ENCODE measurements at places on chromosomes 5 and 9.
A peak's percentile ranks its signal among the peaks of the same experiment; 100 is the strongest.

DNA sequence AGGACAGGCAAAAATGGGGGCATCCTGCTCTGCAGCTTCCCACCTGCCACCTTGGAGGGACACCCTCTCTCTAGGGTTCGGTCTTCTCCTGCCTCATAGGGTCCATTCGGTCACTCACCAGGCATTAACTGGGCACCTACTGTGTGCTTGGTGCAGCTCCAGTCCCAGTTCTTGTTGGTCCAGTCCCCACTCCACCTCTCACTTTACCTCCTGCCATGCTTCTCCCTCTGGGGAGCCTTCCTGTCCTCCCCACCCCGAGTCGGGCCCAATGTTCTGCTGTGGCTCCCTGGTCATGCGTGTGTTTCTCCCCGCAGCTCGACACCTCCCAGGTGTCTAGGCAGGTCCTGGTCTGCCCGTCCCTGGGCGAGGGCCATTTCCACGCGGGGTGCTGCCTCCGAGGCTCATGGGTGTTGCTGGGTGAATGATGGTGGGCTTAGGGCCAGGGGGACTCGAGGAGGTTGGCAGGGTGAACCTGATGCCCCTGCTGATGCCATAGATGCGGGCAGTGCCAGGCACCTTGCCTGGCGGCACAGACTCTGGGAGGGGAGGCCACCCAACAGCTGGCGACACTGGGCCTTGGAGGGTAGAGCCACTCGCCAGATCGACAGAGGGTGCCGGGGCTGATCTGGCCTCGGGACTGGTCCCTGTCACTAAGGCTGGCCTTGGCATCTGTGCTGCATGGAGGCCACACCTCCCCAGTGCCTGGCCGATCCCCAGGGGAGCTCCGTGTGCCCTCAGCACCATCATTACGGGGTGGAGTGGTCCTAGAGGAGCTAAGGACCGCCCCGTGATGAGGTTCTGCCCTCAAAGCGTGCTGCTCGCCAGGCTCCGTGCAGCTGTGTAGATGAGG lies 66.0 kb upstream of the RNU6ATAC start:
- no peak for ATAC-seq
- H3K27me3 ChIP-seq, result peaks cover 4% of the 10 kb centered on the region
- H3K4me3 ChIP-seq, result no peak overlapping the region

DNA sequence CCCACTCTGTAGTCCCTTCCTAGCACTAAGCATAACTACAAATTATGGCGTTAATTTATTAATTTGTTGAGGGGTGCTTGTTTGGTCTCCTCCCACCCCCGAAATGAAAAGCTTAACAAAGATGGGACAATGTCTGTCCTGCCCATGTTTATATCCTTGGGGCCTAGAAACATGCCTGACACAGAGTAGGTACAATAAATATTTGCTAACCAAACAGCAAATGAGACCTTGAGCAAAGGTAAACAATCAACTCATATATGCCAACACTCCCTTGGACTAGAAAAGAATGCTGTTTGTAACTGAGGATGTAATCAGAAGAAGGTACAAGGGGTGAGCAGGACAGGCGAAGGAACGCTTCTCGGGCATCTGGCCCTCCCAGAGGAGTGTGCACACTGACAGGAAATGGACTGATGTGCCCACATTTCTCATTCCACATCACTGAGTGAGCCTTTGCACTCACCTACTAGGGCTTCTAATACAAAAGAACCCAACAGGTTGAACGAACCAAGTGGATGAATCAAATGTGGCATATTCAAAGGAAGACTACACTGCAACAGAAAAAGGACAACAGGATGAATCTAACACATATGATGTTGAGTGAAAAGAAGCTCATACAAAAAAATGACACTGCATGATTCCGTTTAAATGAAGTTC lies 66.8 kb downstream of the MED27 start:
- peaks cover 43% of the 10 kb centered on the region for H3K36me3 ChIP-seq
- H3K27me3 ChIP-seq, result no peaks in the 10 kb centered on the region
- H3K4me1 ChIP-seq, result no peaks in the 10 kb centered on the region
- no peak overlapping the region for H3K27ac ChIP-seq
- no peak for ATAC-seq

GRCh38 chr9:138057726-138058125 lies 180.1 kb downstream of the CACNA1B start:
- ATAC-seq, result no peak
- H3K27me3 ChIP-seq, result peaks cover 8% of the 10 kb centered on the region

DNA sequence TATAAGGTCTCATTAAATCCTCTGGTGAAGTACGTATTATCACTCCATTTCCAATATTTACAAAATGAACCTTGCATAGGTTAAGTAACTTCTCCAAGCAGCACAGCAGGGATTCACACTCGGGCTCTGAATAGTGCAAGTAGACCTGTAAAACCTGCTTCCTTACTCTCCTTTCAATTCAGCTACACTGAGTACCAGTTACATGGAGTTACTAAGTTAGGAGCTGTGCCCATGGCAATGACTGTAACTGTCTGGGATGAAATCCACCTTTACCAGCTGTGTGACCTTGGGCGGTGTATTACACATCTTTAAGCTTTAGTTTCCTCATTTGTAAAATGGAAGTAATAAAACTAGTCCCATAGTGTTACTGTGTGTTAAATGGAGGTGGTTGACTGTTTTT lies 15.9 kb upstream of the MOB3B start:
- ATAC-seq, result no peak
- H3K27ac ChIP-seq, result no peak overlapping the region
- H3K27me3 ChIP-seq, result no peaks in the 10 kb centered on the region
- H3K4me1 ChIP-seq, result no peaks in the 10 kb centered on the region

DNA sequence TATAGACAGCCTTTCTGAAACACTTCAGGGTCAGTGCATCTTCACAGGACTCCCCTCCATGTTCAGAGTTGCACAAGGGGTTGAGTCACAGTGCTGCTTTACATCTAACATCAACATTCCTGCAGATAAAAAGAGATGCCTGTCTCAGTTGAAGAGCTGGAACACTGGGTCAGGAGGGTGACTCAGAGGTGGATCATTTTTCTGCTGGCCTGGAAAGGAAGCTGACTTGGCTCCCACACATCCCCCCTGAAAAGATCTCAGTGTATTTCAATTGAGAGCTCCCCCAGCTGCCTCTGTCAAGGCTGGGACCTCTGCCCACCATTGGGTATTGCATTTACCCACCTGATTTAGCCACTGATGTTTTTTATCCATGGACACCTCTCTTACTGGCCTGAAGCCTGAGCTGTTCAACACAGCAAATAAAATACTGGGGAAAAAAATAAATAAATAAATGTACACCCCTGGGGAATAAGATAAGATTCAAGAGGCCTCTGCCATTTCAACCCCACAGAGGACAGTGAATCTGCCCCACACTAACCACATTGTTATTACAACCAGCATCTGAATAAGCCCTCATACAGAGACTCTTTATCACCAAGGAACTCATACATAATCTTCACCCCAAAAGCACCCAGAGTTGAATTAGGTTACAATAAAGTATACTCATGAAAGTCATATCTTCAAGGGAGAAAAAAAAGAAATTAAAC lies 716.4 kb downstream of the SEMA5A start:
- H3K4me1 ChIP-seq, result no peaks in the 10 kb centered on the region
- H3K27ac ChIP-seq, result no peak overlapping the region
- no peak for ATAC-seq
- H3K27me3 ChIP-seq, result no peaks in the 10 kb centered on the region

- no peak overlapping the region for H3K27ac ChIP-seq
- H3K4me1 ChIP-seq, result no peaks in the 10 kb centered on the region
- no peak overlapping the region for H3K4me3 ChIP-seq
- H3K36me3 ChIP-seq, result no peaks in the 10 kb centered on the region
- H3K27me3 ChIP-seq, result no peaks in the 10 kb centered on the region
These were observed 18.9 kb upstream of the ANKRD55 start for GRCh38 chr5:56251918-56252553.

DNA sequence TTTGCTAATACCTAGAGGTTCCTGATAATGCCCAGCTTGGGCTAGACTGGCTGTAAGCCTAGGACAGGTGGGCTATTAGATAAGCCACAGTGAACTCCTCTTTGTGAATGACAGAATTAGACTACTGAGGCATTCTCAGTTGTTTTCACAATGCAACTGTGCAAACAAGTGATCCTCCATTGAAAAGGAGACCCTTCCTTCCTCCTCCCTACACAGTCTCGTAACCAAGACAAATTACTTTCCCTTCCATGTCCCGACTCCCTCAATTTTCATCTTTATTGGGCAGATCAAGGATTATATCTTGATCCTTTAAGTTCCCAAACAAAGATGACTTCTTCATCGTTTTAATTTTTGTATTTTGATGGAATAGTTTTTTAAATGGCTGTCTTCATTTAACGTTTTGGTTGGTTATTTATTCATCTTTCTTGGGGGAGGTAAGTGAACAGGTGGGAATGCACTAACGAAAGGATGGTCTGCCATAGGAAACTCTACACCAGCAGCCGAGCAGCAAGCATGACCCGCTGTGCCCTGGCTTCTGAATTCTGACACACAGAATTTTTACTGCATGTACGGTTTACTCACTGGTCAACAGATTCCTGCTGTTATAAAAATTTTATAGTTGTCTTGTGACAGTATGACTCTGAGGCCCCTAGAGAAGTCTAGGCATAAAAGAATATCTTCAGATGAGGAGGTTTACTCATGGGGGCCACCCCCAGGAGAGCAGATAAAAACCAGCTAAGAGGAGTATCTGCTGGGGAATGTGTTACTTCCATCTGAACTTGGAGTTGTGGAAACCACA lies 137.5 kb upstream of the TUT7 start:
- no peaks in the 10 kb centered on the region for H3K36me3 ChIP-seq
- no peak for ATAC-seq
- no peak overlapping the region for H3K4me3 ChIP-seq
- H3K4me1 ChIP-seq, result no peaks in the 10 kb centered on the region
- H3K27me3 ChIP-seq, result no peaks in the 10 kb centered on the region
- no peak overlapping the region for H3K27ac ChIP-seq

GRCh38 chr9:90132866-90133265 lies 509.8 kb downstream of the DIRAS2 start:
- no peak for ATAC-seq
- H3K27ac ChIP-seq, result no peak overlapping the region
- no peaks in the 10 kb centered on the region for H3K4me1 ChIP-seq

DNA sequence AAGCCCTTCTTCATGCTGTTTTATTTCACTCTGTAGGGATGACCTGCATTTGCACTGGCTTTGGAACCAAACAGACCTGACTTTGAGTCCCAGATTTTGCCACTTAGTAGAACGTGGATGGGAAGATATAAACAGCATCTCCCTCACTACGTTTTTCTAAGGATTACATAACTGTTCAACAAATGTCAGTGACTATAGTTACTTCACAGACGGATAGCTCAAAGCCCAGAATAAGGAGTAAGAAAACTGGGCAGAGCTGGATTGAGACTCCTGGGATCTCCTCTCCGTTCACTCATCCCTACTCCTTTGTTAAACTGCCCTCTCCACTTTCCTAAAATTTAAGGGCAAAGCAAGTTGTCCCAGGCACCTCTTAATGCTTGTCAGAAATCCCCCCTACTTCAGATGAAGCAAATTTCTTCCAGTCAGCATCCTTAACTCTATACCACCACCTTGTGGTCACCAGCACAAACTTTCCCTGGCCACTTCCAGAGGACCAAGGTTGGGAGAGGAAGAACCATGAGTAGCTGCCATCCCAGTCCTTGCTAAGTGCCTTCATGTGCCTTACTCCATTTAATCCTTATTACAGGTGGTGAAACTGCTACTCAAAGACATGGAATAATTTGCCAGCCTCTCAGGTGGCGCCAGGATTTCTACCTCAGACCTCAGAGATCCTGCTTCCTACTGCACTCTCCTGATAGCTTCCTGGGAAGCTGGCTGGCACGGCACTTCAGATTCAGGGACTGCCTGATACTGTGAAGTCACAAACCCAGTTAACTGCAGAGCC lies 38.4 kb downstream of the EGR1 start:
- H3K36me3 ChIP-seq, result peaks cover 25% of the 10 kb centered on the region
- peak; percentile 67 for ATAC-seq
- H3K27ac ChIP-seq, result no peak overlapping the region
- no peak overlapping the region for H3K4me3 ChIP-seq
- no peaks in the 10 kb centered on the region for H3K4me1 ChIP-seq

DNA sequence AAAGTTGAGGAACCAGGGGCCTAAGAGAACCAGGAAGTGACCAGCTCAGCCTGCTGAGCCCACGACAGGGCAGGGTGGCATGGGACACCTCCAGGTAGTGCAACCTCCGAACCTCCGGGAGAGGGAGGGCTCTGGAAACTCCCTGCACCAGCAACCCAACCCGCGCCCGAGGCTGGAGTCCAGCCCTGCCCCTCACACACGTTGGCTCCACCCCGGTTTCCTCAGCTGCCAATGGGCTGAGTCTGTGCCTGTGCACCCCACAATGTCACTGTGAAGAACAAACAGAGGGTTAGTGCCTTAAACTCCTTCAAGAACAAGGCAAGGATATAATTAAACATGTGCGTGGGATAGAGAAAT lies 17.0 kb upstream of the UNC5A start:
- H3K27ac ChIP-seq, result no peak overlapping the region
- H3K4me1 ChIP-seq, result no peaks in the 10 kb centered on the region
- no peaks in the 10 kb centered on the region for H3K36me3 ChIP-seq

GRCh38 chr5:10069637-10070313 lies 179.9 kb downstream of the ATPSCKMT start:
- H3K27me3 ChIP-seq, result peaks cover 6% of the 10 kb centered on the region
- H3K27ac ChIP-seq, result no peak overlapping the region
- H3K4me3 ChIP-seq, result no peak overlapping the region
- H3K36me3 ChIP-seq, result no peaks in the 10 kb centered on the region
- ATAC-seq, result no peak

- H3K4me1 ChIP-seq, result no peaks in the 10 kb centered on the region
- no peaks in the 10 kb centered on the region for H3K36me3 ChIP-seq
- peaks cover 4% of the 10 kb centered on the region for H3K27me3 ChIP-seq
- no peak overlapping the region for H3K27ac ChIP-seq
These were observed 159.1 kb downstream of the ROR2 start for GRCh38 chr9:91790917-91791316.
